NCI-H1417 (cell line): ENCODE measurements at places on chromosomes 5 and 9.

DNA sequence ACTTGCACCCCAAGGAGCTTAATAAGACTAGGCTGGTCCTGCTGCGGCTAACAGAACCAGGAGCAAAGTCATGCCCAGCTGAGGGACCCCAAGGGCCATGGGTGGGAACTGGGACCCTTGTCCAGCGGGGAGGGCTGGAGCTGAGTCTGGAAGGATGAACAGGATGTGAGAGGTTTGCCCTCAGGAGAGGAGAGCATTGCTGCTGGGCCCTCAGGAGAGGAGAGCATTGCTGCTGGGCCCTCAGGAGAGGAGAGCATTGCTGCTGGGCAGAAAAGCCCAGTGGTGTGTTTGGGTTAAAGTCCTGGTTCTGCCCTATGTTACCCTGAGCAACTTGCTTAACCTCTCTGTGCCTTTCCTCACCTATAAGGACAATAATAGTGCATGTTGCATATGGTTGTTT, 125.8 kb downstream of the MACROH2A1 start:
- no peak for DNase-seq

GRCh38 chr9:19631181-19631580, 157.7 kb downstream of the SLC24A2 start:
- DNase-seq, result no peak

GRCh38 chr9:95822583-95823431, 52.7 kb upstream of the ERCC6L2 start:
- DNase-seq, result no peak

DNA sequence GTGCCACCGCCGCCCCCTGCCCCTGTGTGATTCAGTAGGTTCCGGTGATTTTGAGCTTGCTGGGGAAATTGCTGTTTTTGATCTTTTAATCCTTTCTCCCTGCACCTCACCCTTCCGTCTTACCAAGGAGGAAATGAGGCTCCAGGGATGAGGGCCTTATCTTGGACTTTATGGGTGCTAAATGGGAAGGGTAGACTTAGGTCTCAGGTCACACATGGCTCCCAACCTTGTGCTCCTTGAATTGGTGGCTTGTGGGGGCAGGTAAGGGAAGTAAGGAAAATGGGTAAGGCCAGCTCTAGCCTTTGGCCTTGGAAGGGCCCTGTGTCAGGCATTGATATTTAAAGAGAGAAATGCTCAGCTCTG, 1.9 kb downstream of the ERGIC1 start:
- no peak for DNase-seq

DNA sequence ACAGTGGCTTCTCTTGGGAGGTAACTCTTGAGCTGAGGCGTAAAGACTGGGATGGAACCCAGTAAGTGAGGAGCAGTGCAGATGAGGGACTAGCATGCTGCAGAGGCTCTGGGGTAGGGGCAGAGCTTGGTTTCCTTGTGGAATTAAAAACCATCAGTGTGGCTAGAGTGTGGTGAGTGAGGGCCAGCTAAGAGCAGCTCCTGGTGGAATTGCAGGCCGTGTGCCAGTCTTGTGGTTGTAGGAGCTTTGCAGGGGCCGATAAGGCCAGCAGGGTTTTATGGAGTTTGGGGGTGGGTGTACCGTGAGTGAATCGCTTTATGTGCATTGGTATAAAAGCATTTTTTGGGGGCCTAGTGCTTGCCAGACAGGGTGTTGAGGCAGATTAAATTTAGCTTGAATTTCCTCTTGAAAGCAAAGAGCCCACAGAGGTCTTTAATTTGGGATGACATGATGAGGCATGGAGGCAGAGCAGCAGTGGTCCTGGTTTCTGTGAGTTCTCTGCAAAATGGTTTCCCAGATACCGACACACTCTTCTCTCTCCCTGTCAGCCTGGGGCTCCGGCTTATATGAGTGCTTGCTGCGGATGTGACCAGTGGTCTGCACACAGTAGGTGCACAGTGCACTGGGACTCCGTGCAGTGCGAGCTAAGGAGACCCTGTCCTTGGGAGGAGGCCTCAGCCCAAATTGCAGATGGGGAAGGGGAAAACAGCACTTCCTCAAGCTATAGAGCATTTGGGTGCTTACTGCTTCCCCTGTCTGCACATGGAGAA, 176.4 kb upstream of the PITX1 start:
- DNase-seq, result no peak

- no peak for DNase-seq
Observed at GRCh38 chr5:126454081-126454480, 30.9 kb downstream of the GRAMD2B start.

GRCh38 chr5:1247811-1248210, 22.6 kb downstream of the SLC6A18 start:
- no peak for DNase-seq

DNA sequence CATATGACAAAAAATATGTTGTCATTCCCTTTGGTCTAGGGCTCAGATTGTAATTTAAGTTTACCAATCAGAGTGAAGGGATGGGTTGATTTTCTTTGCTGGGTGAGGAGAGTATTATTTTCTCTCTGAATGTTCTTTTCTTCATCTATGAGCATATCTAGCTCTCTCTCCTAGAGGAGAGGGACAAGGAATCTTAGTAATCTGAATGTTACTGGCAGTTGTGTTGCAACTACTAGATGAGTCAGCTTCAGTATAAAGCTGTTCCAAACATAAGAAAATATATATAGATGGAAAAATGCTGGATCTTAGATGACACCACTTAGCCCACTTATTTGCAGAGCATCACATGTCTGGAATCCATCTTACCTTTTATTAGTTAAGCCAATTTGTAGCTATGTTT, 259.3 kb downstream of the TUSC1 start:
- DNase-seq, result no peak
